CD4-positive, alpha-beta T cell treated with Interleukin-4 for 4 hours (primary cell): ENCODE measurements at places on chromosomes 3 and 15.

DNA sequence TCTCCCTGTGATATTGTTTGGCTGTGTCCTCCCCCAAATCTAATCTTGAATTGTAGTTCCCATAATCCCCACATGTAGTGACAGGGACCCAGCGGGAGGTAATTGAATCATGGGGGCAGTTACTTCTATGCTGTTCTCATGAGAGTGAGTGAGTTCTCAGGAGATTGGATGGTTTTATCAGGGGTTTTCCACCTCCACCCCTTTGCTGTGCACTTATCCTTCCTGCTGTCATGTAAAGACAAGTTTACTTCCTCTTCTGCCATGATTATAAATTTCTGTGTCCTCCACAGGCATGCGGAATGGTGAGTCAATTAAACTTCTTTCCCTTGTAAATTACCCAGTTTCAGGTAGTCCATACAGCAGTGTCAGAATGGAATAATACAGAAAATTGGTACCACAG lies 24.7 kb downstream of the TUSC7 start:
- DNase-seq = no peak

DNA sequence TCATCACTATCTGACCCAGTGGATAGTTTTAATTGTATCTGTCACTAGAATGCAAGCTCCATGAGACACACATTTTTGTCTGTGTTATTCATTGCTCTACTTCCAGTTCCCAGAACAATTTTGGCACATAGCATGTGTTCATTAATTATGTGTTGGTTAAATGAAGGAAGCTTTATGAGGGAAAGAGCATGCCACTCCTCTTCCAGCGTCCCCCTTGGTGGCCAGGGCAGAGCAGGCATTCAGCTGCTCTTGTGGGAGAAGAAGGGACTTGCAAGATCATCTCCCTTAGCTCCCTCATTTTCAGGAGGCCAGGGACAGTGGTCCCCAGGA lies 489 bp upstream of the GALNT15 start:
- no peak for DNase-seq

DNA sequence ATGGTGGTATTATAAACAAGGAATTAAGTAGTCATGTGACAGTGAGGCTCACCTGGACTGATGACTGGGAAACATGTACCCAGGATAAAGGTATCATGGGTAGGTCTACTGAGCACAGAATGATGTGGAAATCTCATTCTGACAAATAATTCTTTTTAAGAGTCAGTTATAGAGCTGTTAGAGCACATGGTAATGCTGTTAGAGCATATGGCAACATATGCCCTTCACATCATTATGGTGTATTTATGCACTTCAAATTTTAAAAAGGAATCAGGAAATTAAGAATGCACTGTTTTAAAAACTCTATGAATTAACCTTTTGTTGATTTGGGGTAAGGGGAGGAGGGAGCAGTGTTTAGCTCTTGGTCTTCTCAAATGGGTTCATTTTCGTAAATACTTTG lies 1.7 kb downstream of the SLC6A20 start:
- DNase-seq = no peak

DNA sequence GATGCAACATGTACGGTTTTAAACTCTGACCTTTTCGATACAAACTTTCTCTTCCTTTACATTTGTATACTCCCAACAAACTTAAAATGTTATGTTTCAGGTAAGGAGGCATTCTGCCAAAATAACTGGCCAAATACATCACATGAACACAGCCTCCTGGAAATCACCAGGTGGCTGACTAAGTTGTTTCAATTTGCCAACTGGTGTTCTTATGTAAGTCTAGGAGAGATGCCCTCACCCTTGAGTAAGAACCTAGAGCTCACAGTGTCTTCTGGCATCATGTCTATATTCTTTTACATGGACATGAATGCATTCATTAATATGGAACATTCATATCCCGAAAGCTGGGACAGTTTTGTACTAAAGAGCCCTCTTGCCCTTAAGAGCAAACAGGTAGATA lies 341.1 kb upstream of the NR2F2 start:
- no peak for DNase-seq

GRCh38 chr3:172658344-172659245 lies 52.3 kb downstream of the NCEH1 start:
- no peak for DNase-seq

DNA sequence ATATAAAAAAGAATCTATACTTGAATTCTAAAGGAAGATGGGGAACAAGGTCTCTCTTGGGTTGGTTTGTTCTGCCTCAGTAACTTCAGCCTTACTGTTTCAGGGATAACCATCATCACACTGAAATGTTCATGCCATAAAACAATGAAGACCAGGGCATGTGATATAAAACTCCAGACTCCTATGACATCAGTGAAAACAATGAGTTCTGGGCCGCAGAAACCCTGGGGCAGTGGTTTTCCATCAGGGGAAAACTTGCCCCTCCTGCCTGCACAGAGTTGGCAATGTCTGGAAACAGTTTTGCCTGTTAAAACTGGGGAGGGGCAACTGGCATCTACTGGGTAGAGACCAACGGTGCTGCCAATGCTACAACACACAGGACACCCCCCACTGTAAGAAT lies 46.8 kb downstream of the CA12 start:
- DNase-seq = no peak

- no peak for DNase-seq
These were observed 33.4 kb downstream of the ETV5 start for GRCh38 chr3:186075489-186075888.

DNA sequence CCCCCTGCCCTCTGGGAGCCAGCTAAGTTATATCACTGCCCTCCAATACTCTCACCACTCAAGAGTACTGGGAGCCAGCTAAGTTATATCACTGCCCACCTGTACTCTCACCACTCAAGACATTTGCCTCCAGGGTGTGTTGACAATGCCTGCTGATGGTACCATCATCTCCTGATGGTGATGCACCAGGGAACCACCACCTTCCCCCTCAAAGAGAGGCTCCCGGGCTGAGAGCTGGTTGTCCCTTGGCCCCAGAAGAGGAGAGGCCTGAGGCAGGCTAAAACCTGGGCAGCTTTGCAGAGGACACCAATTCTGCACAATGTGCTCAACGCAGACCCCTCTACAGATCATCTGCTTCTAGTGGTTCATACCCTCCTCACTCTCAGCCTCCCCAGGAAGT lies 7.5 kb upstream of the HAPLN3 start:
- no peak for DNase-seq

- DNase-seq = no peak
These were observed 269.1 kb upstream of the ZNF717 start for GRCh38 chr3:76054404-76054803.

- DNase-seq = peak; percentile 7
These were observed 12.4 kb upstream of the TPM1 start for GRCh38 chr15:63030101-63030551.
